ENCODE measurements at places on chromosomes 13 and 19.

DNA sequence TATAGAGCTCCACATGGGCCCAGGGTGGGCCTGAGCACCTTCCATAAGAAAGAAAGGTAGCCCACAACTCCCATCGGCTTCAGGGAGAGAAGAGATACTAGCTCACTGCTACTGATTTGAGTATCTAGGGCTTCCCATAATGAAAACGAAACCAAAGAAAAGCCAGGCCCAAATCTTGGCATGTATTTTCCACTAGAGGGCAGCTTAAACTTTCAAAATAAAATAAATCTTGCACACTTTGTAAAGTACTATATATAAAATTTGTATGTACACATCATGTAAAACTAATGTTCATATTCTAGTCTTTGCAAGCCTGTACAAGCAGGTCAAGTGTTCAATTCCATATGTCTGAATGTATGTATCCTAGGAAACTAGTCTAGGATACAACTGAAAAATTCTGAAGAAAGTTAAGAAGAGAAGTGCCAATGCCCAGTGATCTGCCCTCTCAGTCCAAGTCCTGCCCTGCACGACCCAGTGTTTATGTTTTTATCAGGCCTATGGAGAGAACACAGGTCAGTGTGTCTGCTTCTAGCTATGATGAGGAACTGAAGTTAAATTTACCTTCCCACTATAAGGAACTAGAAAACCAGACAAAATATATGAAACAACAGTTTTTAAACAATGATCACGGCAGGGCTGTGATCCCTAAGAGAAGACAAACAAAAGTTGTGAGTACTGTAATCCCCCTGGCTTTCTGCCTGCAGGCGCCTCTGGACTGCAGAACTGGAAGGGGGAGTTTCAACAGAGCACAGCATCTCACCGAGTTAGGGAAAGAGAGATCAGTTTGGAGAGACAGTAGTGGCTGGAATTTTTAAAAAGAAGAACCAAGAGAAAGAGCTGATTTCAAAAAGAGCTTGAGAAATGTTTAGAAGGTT lies 475.7 kb downstream of the UQCRFS1 start:
- DNase-seq = no peak

DNA sequence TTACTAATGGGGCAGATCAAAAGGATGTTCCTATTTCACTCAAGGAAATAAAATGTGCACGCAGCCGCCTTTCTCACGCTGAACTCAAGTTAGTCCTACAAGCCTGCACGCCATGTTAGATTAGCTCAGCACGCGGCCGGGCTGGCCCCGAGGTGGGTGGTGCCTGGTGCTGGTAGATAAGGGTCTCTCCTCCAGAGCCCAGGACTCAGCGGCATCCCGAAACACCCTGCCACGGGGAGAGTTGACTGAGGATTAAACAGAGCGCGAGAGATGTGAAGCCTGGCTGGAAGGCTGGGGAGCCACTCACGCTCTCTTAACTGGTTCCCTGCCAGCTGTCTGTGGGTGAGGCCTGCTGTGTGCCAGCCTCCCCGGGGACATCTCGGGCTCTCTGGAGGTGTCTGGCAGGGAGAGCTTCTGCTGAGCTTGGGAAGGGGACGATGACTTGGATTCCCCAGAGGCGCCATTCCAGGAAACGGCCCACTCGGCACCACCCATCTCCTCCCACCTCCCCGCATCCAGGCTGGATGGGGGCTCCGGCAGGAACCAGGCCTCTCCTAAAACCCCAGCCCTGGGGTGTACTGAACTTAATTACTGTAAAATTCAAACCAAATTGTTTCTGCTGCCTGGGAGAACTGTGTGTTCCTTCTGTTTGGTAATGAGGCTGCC lies 122.2 kb downstream of the KDM4B start:
- no peak for DNase-seq

DNA sequence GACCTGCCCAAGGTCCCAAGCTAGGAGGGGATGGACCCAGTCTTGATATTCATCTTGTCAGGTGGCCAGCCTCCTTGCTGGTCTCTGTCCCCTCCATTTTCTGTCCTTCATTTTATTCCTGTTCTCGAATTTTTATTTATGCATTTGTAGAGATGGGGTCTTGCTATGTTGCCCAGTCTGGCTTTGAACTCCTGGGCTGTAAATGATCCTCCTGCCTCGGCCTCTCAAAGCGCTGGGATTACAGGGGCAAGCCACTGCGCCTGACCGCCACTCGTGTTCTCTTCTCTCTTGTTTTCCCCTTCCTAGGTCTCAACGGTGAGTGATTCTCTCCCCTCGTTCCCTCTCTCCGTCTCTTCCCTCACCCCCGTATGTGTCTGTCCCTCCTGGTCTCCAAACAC lies 10.6 kb upstream of the TPRX2 start:
- DNase-seq = no peak

DNA sequence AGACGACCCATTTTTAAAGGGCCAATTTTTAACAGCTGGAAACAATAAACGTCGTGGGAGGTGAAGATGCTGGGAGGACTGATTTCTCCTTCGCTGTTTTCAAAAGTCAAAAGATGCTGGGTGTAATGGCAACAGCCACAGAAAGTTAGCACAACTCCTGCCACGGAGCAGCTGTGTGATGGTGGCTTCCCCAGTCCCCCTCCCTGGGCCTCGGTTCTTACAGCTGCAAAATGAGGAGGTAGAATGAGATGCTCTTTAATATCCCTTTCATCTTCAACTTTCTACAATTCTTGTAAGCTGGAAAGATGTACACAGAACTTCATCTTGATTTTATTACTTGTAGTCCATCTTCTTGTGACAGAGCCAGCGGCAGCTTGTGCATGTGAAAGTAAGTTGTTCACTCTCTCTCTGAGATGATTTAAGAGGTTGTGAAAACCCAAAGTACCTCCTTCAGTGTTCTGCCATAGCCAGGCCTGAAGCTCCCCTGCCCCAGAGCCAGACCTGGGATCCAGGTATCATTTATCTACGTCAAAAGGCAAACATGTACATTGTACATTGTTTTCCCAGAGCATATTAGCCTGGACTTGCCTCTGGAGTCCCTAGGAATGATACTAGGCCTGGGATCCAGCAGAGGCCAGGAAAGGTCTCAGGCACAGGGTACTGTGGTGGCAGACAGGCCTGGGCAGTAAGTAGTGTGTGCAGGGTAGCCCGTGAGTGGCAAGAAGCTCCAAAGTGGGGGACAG lies 3.4 kb upstream of the UBE2L5 start:
- no peak for DNase-seq

DNA sequence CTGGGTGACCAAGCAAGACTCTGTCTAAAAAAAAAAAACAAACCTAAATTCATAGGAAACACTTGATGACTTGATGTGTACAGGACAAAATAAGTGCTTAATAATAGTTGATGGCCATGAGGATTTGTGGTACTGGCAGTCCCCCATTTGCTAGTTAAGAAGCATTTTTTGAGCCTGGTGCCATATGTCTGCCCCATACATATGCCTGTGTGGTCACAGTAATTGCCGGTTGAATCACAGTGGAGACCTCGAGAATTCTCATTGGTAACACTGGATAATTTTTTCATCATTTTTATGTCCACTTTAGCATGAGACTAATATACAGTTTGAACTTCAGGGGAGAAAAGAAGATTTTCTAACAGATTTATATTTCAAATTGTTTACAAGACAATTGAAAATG lies 79.2 kb downstream of the LRCH1 start:
- DNase-seq = no peak

- no peak for DNase-seq
These were observed 214.6 kb downstream of the URI1 start for GRCh38 chr19:30156646-30157045.

DNA sequence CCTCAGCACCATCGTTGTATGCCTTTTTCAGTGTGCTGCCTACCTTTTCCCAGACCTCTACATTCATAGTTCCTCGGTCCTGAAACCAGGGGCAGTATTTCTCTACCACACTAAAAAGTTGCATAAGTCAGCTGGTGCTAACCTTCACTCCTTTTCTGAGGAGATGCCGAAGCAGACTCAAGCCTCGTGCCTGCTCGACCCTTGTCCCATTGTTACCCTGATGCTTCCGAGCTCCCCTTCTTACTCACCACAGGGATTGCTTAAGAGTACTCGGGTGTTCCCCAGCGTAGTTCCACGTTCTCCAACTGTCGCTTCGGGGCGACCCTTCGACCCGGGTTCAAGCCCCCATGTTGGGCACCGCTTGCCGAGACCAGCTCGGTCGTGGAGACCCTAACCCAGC lies 19.0 kb upstream of the IL17D start:
- no peak for DNase-seq

GRCh38 chr13:30711375-30711774 lies 24.0 kb upstream of the ALOX5AP start:
- no peak for DNase-seq

DNA sequence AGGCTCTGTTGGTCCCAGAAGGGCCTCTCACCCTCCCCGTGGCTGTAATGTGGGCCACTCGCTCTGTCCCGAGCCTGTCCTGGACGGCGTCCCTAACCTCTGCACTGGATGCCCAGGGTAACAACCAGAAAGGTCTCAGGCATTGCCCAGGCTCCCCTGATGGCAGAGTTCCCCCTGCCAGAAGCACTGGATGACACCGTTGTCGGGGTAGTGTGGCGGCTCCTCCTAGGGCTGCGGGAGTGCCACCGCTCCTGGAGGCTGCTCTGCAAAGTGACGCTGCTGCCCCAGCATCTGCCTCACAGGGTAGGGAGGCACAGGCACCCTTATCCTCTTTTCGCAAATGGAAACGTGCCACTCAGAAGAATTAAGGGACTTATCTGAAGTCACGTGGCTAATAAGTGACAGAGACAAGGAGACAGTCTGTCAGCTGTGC lies 32.0 kb downstream of the MPHOSPH8 start:
- no peak for DNase-seq

DNA sequence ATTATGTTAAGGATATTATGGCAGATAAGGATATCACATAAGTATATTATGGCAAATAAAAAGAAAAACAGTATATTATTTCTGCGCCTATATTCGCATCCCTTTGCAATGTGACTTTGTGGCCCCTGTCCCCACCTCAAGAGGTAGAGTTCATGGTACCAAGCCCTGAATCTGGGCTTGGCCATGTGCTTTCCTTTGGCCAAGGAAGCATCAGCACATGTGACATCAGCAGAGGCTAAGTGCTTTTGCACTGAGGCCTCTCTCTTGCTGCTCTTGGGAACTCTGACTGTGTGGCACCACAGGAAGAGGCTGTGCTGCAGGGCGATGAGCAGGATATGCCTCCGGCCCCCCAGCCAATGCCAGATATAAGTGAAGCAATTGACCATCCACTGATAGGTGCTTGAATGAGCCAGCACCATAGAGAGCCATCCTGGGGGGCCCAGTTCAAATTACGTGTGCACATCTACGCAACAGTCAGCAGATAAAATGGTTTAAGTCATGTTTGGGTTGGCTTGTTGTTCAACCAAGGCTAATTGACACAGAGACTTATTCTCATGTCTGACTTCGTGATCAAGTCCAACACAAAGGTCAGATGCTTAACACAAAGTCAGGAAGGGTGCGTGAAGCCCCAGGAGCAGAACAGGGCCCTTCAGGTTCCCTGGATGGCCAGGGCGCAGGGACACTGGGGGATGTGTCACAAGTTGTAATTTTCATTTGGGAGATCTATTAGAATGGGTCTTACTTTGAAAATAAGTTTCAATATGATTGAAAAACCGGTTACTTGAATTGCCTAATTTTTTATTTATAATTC lies 173.3 kb downstream of the COL4A1 start:
- DNase-seq = no peak

GRCh38 chr13:44311011-44311780 lies 62.4 kb upstream of the SERP2 start:
- DNase-seq = no peak

DNA sequence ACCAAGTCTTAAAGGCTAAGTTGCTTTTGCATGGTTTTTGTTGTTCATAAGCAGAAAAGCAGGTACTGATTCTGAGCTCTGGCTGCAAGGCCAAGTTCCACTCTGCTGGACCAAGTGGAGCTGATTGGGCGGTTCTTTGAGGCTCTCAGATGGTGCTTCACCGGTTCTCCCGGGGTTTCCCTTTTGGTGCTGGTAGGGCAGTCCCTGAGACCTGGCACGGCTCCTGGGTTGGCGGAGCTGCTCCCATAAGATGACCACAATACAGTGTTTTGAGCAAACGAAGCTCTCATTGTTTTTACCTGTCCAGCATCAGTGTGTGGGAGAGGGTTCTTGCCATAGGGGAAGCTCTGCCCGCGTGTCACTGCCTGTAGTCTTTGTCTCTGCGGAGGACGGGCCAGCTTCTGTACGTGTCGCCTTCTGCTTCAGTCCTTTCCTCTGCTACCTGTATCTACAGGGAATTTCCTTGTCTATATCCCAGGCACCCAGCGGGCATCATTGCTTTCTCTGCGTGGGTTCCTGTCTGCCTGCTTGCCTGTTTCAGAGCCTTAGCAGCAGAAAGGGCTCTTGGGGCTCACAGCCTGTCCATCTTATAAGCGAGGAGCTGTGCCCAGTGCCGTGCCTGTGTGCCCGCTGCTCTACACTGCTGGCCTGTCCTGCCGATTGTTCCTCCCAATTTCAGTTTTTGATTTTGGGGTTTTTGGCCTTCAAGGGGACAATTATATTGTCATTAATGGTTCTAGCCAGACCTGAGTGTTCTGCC lies 2.3 kb downstream of the U2AF2 start:
- no peak for DNase-seq

DNA sequence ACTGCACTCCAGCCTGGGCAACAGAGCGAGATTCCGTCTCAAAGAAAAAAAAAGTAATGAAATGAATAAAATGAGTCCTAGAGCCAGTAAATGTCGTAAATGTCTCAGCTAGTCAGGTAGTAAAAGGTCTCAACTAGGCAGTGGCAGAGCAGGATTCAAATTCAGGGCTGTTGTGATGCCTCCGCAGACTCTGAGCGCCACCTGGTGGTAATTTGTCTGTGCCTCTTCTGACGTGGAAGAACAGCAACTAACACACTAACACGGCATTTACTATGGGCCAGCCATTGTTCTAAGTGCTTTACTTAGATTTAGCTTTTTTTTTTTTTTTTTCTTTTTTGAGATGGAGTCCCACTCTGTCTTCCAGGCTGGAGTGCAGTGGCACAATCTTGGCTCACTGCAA lies 30.2 kb downstream of the CYP2F1 start:
- peak; percentile 77 for DNase-seq

- no peak for DNase-seq
These were observed 12.5 kb upstream of the QTRT1 start for GRCh38 chr19:10688545-10689280.
